NCI-H1048 (cell line): ENCODE measurements at places on chromosomes 12 and 14.

DNA sequence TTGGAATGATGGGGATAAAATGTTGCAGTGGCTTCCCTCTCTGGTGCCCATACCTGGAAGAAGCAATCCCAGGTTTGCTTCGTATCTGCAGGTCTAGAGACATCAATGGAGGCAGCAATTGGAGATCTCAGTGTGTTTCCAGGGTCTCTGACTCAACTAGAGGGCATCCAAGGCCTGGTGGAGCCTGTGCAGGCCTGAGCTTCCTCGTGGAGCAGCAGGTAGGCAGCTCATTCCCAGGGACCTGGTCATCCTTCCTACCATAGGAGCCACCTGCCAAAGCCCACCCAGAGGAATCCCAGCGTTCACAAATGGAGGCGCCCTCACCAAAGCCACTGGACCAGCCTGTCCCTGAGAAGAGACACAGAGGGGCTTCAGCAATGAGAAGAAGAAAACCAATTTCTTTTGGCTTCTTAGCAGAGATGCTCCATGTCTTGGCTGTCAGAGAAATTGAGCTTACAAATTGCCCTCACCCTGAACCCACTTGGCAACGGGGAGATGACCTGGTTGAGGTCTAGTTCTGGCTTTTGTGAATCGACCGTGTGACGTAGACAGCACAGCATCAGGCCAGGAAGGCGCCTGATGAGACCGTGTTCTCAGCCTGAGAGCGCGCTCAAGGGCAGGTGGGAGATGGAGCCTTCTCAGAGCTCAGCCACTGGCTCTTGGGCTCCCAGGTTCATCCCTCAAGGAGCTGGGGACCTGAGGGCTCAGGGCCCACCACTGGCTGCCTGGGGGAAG lies 283.6 kb downstream of the DPF3 start:
- DNase-seq: no peak

- no peak for DNase-seq
These were observed 1.5 kb downstream of the IRF2BPL start for GRCh38 chr14:77026930-77027537.

DNA sequence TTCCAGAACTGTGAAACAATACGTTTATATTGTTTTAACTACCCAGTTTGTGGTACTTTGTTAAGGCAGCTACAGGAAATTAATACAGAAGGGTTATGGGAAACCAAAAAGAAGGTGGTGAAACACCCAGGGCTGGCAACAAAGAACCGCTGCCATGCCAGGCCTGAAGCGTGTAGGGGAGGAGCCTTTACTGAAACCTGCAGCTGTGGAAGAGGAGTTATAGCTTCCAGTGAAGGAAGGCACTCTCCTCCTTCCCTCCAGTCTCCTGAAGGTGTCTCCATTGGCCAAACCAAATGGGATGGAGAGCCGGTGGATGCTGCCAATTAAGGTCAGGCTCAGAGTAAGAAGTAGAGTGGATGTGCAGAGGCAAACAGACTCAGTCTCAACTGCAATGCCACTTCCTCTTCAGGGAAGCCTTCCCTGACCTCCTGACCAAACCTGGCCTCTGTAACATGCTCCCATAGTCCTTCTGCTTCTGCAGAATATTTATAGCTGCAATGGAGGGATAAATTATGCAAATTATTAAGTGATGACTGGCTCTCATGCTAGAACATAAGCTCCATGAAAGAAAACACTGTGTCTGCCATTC lies 168.3 kb downstream of the DAD1 start:
- no peak for DNase-seq

- no peak for DNase-seq
These were observed 496.4 kb downstream of the FOXG1 start for GRCh38 chr14:29262979-29263378.

GRCh38 chr14:22265319-22266141 lies 323.5 kb downstream of the DAD1 start:
- no peak for DNase-seq

- no peak for DNase-seq
These were observed 763.0 kb downstream of the NRXN3 start for GRCh38 chr14:78933166-78933565.

GRCh38 chr14:43525658-43526057 lies 981.4 kb downstream of the FSCB start:
- DNase-seq: no peak

DNA sequence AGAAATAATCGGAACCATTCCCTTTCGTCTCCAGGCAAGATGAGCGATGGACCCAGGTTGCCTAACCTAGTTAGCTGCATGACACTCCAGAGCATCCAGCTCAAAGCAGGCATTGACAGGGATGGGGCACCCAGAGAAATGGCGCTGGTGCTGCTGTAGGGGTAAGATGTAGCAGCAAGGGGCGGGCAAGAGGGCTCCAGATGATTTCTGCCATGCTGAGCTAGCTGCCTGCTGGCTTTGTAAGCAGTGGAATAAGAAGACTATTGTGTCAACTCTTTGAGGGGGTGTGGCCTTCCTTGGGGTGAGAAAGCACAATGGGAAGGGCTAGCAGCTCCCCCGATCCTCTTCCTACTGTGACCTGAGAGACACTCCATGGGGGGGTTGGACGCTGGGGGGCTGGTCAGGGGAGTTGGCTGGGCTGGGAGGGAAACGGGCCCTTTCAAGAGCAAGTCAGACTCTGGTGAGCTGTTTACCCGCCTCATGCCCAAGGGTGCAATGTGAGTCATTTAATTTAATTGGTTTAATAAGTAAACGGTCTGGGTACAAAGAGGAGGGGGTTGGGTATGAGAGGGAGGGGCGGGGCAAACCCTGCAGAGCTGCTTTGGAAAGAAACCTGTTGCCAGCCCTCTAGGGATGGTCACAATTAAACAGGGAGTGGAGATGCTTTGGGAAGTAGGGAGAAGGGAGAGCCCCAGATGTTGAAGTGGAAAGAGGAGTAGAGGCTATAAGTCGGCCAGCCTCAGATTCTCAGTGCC lies 50.5 kb downstream of the B4GALNT3 start:
- DNase-seq: peak; percentile 31
